ENCODE measurements at places on chromosomes 16 and 17. TPM values are rescaled to one million over a fixed set of nuclear protein-coding genes. Genes with fewer than 3 reads are reported as not detected.

GRCh38 chr16:84686707-84687298, 13.0 kb upstream of the USP10 start:
- no peak for DNase-seq

Gene KATNIP
- 19.3 TPM for total RNA-seq

DNA sequence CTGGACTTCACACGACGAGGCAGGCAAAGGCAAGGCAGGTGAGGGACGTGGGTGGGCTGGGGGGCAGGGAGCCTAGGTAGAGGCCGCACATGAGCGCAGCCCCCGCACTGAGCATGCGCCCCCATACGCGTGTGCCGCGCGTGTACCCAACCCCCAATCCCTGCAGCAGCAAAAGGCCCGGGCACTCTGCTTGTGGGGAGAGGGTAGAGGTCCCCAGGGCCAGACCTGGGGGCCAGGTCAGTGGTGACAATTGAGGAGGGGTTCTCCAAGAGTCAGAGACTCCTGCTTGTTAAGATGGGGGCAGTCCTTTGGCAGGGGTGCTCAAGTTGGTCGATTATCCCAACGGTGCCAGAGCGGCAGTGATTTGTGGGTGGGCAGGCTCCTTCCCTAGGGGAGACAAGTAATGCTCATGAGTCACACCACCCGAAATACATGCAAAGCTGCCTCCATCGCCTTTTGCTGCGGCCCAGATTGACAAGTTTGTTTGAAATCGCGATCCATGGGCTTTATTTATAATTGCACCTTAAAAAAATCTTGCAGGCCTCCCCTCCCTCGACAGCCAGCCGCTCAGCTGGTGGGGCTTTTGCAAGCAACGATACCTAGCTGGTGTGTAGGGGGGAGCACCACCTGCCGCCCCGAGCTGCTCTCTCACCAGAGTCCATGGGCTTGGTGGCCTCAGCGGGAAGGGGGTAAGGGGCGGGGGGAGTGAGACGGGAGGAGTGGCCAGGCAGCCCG, 1.1 kb upstream of the GIT1 start:
- no peak for DNase-seq

DNA sequence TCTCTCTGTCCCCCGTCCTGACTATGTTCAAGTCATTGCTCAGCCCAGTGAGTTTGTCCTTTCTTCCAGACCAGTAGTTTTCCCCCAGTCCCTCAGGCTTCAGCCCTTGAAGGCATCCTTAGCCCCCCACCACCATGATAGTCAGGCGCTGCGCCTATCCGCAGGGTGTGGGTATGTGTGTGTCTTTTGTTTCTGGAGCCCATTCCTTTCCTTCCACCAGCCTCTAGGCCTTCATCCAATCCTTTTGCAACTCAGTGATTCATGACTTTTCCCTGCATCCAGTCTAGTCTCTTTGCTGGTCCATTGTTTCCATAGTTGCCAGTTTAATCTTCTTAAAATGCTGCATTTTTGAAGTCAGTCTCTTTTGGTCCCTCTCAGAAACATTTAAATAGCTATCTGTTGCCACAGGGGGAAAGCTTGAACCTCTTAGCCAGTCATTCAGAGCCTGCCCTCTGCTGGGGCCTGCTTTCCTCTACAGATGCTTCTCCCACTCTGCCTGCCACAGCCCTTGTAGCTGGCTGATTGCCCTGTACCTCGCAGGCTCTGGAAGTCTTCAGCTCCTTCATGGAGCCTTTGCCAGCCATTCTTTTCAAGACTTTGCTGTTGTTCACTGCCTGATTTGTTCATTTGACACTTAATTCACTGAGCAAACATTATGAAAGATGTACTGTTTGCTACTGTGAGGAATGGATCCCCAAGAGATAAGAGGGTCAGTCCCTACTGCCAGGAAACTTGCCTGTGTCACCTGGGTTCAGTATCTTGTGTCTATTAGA, 55.9 kb upstream of the ADCY7 start:
- DNase-seq = no peak

Gene KRTAP9-4
- not detected for total RNA-seq

Gene SYNGR3
- 5.6 TPM for total RNA-seq

All from glomerular endothelial cell (primary cell).